Ascending aorta (tissue), 2 donors: ENCODE measurements at places on chromosomes 16 and 17. TPM values are rescaled to one million over a fixed set of nuclear protein-coding genes. Genes with fewer than 3 reads are reported as not detected.

- no peak for DNase-seq
Observed at GRCh38 chr16:31110106-31111034, 2.2 kb downstream of the BCKDK start.

The CDC42EP4 gene
- total RNA-seq: 104 TPM

- no peak for DNase-seq
Observed at GRCh38 chr17:77822302-77823030, 136.0 kb upstream of the TNRC6C start.

DNA sequence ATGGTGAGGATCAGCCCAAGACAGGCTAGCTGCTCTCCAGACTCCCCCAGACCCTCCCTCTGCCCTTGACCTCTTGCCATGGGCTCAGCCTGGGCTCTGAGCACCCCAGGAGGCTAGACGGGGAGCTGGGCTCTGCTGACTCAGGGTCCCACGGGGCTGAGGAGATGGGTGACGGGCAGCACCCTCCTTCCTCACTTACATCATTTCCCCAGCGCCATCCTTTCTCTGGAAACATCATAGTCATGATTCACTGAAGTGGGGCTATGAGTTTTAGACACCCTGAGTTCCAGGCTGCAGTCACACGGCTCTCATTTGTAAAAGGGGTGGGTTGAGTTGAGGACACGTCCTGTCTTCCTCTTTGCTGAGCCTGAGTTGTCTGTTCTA, 3.0 kb upstream of the ITGAX start:
- DNase-seq: no peak

The C1QTNF1 gene
- total RNA-seq: 435 TPM

The GALNS gene
- 62.2 TPM for total RNA-seq

- no peak for DNase-seq
Observed at GRCh38 chr16:58264961-58265479, 29.8 kb downstream of the PRSS54 start.

The ZFP3 gene
- 0.21 TPM for total RNA-seq

The TM4SF5 gene
- not detected for total RNA-seq

The PYDC1 gene
- not detected for total RNA-seq

DNA sequence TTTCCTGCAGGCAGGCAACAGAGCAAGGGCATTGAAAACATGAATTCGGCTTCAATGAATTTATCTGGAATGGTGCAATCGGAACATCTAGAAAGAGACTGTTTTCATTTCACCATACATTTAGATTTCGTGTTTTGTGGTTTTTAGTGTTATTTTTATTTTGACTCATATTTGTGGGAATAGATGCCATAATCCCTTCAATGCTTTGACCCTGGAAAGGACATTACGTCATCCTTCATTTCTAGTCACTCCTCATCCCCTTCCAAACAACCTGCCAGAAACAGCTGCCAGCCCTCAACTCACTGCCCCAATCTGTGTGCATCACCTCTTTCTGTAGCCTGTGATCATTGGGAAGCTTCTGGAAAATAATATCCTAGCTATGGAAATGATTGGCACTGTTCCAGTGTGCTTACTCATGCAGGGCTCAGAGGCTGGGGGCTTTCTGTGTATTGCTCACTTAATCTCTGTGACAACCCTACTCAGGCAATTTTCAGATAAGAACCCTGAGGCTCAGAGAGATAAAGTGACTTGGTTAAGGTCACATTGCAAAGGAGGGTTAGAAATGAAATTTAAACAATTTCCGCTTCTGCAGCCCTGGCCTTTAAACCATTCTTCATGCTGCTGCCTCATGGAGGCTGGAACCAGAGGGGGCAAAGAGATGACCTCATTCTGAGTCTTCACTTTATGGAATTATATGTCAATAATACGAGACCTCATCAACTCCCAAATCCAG, 9.5 kb upstream of the KSR1 start:
- DNase-seq: no peak

DNA sequence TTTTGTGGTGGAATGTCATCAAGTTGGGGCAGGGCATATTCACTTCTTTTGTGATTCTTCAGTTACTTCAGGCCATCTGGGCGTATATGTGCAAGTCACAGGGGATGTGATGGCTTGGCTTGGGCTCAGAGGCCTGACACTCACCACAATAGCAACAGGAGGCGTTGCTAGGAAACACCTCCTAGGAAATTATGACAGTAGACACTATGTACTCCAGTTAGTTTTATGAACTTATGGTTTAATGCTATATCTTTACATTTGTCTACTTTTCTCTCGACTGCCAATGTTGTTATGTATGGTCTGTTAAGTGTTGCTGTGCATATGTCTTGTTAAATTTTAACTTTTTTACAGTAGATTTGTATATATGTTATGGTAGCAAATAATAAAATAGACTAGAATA, 788.7 kb upstream of the GOT2 start:
- DNase-seq: no peak

- no peak for DNase-seq
Observed at GRCh38 chr16:55154956-55155355, 169.0 kb upstream of the IRX6 start.

DNA sequence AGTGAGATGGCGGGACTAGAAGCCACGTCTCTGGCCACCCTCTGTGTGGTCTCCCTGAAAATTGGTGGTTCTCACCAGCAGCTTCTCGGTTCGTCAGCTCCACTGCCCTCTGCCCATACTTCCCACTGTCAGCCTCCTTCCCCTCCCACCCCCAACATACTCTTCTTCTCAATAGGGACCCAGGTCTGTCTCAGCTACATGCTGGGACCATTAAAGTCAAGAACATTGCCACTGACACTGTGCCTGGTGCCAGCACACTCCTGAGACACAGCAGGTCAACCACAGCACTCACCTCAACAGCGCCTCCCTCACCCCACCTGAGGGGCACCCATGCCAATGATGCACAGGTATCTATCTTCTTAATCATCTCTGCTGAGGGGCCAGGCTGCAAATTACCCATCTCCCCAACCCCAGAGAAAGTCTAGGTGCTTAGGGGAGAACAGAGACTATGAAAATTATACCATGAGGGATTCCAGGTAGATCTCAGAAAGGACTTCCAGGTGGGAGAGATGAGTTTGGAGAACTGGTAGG, 1.3 kb downstream of the PLXDC1 start:
- DNase-seq: no peak

GRCh38 chr16:79795556-79795955, 195.0 kb upstream of the MAF start:
- no peak for DNase-seq

The PTX4 gene
- not detected for total RNA-seq

DNA sequence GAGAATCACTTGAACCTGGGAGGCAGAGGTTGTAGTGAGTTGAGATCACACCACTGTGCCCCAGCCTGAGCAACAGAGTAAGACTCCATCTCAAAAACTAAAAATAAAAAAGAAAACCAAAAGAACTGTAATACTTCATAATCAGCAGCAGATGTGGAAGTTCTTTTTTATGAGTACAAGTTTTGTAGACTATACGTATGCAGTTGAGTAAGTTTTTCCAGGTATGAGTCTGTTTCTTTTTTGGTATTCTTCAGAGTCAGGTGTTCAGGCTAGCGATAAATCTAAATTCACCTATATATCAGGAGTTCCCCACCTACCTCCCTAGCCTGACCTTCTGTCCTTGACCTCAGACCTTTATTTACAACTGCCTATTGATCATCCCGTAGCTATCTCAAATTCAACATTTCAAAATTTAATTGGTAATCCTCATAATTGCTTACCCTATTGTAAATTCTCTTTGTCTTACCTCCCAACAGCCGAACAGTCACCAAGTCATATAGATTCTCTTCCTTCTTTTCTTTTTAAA, 10.7 kb downstream of the DCTN5 start:
- no peak for DNase-seq

The SECTM1 gene
- total RNA-seq: 49.5 TPM

The PSKH1 gene
- 41.0 TPM for total RNA-seq

GRCh38 chr16:82660075-82660645, 33.4 kb downstream of the CDH13 start:
- DNase-seq: no peak

DNA sequence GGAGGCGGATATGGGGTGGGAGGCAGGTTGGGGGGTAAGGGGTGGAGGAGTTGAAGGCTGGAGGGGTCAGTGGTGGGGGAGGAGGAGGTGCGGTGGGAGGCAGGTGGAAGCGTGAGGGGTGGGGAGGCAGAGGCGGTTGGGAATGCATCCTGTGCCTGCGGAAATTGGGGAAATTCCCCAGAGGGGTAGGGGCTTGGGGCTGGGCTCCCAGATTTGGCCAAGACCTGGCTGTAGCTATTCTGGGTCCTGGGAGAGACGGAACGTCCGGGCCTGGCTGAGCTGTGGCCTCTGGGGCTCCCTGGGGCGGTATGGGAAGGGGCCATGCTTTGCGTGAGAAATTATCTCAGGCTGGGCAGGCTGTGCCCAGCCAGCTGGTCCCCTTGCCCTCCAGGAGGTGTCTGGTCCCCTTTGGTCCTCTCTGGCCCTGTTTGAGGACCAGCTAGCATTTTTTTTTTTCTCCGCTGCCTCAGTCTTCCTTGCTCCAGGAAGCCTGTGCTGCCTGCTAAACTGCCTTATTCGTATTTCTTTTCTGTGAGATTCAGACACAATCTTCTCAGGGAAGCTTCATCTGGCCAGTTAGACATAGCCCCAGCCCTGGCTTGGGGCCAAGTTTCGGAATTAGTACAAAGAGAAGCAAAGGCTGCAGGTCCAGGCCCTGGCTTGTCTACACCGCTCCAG, 7.3 kb upstream of the TRPV2 start:
- DNase-seq: peak; percentile 79

DNA sequence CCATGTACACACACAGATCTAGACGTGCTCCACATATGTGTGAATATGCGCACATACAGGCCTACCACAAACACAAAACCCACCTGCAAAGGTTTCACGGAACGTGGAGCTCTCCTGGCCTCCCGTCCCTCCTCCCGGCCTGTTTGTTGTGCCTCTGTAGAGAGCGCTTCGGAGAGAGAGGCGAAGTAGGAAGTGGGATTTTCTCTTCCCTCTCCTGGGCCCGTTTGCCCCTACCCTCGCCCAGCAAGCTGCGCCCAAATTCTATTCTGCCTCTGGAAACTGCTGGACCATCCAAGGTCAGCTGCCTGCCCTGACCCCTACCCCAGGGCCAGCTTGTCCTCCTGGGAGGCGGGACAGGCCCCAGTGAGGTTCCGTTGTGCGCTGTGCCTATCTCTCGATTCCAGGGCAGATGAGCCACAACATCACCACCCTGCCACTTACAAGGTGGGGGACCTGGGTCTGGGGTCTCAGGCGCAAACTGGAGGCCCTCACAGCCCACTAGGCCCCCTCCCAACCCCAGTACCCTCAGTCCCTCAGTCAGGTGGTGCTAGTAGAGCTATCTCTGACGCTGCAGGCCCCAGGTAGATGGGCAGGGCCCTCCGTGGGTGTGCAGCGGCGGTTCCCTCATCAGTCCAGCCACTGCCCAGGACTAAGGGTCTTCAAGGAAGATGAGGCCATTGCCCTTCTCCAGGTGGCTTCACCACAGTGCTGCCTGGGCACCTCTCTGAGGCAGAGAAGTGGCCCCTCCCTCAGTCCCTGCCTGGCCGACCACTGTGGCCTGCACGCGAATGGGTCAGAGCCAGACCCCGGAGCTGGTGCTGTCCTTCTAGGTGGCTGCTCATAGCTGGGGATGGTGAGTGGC, 54.2 kb downstream of the BEAN1 start:
- DNase-seq: peak; percentile 50

- DNase-seq: no peak
Observed at GRCh38 chr17:63185420-63185819, 219.4 kb downstream of the TANC2 start.

DNA sequence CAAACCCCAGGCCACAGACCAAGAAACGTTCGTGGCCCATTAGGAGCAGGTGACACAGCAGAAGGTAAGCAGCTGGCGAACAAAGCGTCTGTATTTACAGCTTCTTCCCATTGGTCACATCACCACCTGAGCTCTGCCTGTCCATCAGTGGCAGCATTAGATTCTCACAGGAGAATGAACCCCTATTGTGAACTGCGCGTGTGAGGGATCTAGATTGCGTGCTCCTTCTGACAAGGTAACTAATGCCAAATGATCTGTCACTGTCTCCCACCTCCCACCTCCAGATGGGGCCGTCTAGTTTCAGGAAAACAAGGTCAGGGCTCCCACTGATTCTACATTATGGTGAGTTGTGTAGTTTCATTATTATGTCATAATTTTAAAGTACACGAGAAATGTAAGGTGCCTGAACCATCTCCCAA, 186.3 kb downstream of the CPPED1 start:
- no peak for DNase-seq

DNA sequence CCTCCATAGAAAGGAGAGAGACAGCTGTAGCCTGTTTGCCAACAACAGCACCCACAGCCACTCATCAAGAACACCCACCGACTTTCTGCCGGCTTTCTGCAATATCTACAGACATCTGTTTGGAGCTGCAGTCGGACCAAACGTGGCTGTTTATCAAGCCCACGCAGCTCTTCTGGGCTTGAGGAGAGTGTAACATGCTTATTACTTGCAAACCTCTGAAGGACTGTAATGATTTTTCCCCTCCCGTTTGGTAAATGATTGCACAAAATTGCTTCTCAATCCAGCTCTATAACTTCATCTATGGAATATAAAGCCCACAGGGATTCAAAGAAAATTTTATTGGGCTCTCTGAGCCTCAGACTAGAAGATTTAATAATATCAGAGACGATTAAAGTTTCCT, 100.5 kb downstream of the VAT1L start:
- no peak for DNase-seq

- no peak for DNase-seq
Observed at GRCh38 chr17:68613739-68614298, 12.7 kb upstream of the FAM20A start.

- no peak for DNase-seq
Observed at GRCh38 chr17:68592682-68593641, 8.2 kb downstream of the FAM20A start.

The PDIA2 gene
- total RNA-seq: not detected

DNA sequence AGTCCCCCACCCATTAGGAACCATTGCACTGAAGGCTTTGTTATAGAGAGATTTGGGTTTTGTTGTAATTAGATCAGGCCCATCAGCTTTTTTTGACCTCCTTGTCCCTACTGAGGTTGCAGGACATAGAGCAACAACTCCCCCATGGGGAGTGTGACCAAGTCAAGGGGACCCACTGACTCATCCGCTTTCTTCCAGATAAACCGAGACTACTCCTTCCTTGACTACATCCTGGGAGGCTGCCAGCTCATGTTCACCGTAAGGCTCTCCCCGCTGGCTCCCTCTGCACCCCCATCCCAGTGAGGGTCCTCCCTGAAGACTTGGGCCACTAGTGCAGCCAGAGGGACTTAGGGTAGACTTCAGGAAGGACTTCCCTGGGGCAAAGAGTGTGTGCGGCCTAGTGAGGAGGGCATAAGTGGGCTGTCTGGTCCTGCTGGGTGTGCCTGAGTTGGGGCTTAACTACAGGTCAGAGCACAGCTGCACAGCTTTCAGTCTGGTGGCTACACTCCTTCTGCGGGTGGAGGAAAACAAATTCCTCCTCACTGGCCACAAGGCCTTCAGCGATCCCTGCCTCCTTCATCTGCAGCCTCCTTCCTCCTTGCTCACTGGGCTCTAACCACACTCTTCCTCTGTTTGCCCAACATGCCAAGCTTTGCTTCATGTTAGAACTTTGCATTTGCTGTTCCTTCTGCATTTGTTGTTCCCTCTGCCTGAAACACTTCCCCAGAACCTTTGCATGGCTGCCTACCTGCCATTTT, 31.0 kb downstream of the CPNE2 start:
- no peak for DNase-seq

The KLHL10 gene
- not detected for total RNA-seq

- DNase-seq: no peak
Observed at GRCh38 chr16:89061590-89062380, 31.9 kb upstream of the ACSF3 start.

The STXBP4 gene
- total RNA-seq: 4.9 TPM

- DNase-seq: no peak
Observed at GRCh38 chr17:3529817-3530741, 27.5 kb downstream of the TRPV3 start.

The CRYBA1 gene
- not detected for total RNA-seq

GRCh38 chr16:79392081-79392480, 208.5 kb downstream of the MAF start:
- DNase-seq: no peak
